CD4-positive, alpha-beta T cell treated with Interleukin-1 beta for 1 hour (primary cell): ENCODE measurements at places on chromosomes 1 and 21.
A peak's percentile ranks its signal among the peaks of the same experiment; 100 is the strongest.

GRCh38 chr1:169584483-169585144 lies 1.7 kb downstream of the F5 start:
- DNase-seq, result no peak

DNA sequence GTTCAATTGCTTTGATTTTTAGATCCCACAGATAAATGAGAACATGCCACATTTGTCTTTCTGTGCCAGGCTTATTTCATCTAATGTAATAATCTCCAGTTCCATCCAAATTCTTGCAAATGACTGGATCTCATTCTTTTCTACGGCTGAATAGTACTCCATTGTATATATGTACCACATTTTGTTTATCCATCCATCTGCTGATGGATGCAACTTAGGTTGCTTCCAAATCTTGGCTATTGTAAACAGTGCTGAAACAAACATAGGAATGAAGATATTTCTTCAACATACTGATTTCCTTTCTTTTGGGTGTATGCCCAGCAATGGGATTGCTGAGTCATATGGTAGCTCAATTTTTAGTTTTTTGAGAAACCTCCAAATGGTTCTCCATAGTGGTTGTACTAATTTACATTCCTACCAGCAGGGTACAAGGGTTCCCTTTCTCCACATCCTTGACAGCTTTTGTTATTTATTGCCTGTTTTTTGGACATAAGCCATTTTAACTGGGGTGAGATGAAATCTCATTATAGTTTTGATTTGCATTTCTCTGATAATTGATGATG lies 344.4 kb downstream of the KCTD3 start:
- DNase-seq, result no peak

GRCh38 chr1:218426343-218426657 lies 81.2 kb downstream of the TGFB2 start:
- no peak for DNase-seq

DNA sequence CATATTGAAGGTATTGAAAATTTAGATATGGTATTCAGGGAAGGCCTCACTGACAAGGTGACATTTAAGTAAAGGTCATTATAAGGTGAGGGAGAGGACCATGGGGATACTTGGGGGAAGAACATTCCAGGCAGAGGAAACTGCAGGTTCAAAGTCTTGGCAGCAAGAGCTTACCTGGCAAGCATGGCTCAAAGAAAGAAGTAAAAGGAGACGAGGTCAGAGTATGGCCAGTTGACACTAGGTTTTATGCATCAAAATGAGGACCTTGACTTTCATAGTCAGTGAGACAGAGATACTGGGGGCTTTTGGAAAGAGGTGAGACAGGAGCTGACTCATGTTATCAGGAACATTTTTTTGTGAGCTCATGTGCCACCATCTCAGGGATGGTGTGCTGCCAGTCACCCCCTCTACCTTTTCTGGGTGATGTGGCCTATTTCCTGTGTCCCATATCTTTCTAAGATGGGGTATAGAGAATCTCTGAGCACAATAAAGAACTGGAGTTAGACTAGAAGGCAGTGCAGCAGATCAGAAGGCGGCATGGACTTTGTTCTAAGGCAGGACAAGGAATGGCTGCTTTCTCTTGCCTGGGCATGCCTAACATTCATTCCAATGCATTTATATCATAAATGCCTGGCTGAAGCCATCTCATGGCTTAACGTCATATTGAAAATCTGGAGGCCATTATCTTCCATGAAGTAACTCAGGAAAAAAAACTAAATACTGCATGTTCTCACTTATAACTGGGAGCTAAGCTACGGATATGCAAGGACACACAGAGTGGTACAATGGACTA lies 406.7 kb downstream of the NTNG1 start:
- DNase-seq, result no peak

DNA sequence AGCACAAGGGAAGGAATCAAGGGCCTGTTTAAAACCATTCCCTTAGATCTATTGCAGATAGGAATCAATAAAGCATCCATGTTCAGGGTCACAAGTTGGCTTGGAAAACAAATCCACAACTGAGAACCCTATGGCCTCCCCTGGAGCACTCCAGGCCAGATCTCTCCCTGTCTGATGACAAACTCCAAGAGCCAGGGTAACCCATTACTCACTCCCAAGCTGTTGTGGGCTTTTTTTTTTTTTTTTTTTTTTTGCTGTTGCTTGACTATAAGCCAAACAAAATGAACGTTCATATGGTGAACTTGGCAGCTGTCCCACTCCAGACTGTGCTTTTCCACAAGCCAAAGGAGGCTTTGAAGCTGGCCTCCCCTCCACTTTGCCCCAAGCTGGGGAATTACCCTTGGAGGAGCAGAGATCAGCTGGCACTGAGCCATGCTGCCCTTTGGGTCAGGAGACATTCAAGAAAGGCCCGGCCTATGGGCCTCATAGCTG lies 35.7 kb upstream of the VAV3 start:
- no peak for DNase-seq

DNA sequence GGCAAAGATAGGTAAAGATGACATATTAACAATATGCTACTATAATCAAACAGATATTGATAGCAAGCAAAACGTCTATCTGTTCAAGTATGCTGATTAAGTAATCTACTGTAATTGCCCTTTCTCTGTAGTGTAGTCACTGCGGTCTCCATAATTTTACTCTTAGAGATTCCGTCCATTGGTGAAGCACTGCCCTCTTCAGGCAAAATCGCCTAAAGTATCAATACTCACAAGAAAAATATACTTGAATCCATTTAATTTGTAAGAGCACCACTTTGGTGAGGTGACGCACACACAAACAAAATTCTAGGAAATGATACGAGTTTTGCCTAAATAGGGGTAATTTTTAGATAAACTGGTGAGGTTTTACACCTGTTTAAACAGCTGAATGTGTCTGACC lies 434.6 kb upstream of the CHRM3 start:
- no peak for DNase-seq

GRCh38 chr1:58469016-58469415 lies 77.5 kb downstream of the OMA1 start:
- DNase-seq, result no peak

DNA sequence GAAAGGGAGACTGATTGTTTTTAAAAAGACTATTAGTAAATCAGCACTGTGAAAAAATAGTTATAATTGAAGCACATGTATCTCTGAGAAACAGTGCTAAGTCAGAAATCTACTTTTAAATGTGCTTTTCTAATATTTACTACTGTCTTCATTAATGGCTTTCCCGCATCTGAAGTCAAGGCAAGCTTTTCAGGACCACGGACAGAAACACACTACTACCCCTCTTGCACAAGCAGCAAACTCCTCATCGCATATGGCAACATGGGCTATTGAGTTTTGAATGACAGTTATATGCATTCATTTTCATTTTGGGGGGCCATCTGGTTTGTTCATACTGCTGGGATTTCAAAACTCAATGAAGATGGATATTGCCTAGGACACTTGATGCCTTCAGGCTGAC lies 433.4 kb upstream of the CAMK1G start:
- DNase-seq, result no peak

DNA sequence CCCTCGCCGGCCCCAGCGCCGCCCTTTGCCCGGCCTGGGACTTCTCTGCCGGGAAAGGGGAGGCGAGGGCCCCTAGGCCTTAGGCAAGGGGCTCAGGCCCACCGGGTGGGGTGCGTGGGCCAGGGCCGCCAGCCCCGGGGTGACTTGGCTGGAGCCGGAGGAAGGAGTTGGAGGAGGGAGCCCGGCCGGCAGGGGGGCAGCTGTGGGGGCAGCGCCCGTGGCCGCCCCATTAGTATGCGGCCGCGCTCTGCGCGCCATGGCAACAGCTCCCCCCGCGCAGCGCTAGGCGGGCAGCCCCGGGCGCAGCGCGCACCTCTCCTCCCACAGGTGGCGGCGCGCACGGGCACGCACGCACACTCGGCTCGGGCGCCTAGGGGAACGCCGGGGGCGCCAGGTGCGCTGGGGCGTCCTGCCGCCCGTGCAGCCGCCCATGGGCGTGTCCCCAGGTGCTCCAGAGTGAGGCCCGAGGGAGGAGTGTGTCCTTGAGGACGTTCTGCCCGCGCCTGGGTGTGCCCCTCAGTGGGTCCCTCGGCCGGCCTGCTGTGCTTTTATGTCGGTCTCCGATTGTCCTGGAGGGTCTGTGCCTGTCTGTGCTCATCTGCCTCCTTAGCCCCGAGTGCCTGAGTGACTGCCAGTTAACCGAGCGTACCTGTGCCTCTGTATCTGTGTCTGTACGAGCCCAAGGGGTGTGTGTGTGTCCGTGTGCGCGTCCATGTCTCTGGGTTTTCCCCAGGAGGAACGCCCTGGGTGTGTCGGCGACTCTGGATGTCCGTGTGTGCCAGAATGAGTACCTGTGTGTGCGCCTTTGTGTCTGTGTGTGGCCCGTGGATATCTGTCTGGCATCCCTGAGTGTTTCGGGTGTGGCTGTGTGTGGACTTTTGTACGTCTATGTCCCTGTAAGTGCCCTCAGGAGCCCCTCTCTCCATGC lies 38.2 kb upstream of the WASF2 start:
- peak; percentile 53 for DNase-seq

DNA sequence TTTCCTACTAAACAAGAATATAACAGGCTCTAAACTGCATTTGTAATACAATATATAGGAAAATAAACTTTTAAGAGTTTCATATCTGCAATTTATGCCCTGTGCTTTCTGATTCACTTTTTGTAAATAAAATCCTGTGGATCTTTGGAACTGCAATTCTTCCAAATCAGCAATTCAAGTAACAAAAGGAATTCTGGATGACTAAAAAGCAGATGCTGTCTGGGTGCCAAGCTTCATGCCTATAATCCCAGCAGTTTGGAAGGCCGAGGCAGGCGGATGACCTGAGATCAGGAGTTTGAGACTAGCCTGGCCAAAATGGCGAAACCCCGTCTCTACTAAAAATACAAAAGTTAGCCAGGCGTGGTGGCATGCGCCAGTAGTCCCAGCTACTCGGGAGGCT lies 6.3 kb downstream of the NME7 start:
- no peak for DNase-seq

DNA sequence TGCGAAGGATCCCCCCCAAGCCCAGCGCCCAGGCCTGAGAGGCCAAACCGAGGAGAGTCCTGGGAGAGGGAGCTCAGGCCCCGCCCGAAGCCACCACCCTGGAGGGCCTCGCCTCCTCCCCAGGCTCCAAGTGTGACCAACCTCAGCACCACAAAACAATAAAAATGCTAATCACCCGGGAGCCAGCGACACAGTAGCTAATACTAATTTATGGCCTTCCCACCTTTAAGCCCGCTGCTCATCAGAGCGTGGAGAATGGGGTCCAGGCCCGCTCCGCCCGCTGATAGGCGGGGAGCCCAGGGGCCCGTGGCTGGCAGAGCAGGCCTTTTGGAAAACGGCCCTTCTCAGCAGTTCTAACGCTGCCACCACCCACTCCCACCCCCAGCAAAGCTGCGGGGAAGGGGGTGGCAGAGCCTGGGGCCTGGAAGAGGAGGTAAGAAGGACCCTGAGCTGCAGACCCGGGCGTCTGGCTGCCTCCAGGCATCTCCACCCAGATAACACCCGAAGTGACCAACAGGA lies 20.4 kb upstream of the TAS1R2 start:
- DNase-seq, result no peak

DNA sequence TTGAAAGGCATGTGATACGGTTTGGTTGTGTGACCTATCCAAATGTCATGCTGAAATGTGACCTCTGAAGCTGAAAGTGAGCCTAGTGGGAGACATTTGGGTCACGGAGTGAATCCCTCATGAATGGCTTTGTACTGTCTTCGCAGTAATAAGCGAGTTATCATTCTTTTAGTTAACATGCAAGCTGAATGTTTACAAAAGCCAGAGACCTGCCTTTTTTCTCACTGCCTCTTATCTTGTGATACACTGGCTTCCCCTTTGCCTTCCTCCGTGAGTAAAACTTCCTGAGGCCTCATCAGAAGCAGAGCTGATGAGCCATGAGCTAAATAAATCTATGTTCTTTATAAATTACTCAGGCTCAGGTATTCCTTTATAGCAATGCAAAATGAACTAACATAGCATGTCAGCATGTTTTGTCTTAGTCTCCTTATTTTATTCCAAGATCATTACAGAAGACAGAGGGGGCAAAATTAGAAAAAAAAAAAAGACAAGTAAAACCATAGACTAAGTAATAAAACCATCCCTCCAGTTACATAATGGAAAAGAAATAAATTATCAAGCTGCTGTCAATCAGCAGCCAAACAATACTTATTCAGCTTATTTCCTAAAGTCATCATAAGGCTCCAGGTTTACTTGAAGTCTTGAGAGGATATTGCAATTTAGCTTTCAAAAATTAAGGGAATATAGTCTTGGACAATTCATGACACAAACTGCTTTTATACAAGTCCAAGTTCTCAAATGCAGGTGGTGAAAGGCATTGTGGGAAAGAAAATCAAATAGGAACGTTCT lies 12.1 kb downstream of the RGS18 start:
- DNase-seq, result no peak

GRCh38 chr1:246599315-246599714 lies 33.1 kb downstream of the CNST start:
- DNase-seq, result no peak

DNA sequence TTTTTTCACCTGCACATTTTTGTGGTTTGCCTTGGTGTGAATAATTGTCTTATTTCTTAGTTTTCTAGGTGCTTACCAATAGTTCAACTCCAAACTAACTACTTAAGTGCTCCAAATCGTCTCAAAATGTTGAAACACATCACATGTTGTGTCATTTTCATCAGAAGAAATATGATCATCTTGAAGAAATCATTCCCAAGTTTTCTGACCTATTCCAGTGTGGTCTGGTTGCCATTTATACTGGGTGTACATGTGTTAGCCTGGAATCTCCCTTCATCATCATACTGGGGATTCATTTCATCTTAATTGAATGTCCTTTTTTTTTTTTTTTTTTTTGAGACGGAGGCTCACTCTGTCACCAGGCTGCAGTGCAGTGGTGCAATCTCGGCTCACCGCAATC lies 67.0 kb downstream of the EIF2B3 start:
- DNase-seq, result no peak

DNA sequence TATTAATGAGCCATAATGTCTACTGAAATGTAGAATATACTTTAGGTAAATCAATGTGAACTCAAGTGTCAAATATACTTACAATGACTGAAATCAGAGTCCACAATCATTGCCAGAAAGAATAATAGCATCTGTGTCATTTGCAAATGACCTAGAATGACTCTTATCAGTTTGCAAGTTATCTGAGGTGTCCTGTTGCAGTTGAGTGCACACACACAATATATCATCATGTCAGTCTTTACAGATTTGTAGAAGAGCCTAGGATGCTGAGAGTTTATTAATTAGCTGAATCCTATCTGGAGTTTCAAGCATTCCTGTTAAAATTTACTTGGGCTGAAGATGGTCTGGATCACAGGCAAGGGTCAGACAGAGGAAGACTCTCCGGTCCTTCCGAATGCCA lies 324.0 kb upstream of the GREM2 start:
- DNase-seq, result no peak

- DNase-seq, result no peak
Observed at GRCh38 chr1:167631386-167631935, 1.4 kb downstream of the RCSD1 start.

- DNase-seq, result peak; percentile 52
Observed at GRCh38 chr1:36400825-36401601, 3.3 kb upstream of the LSM10 start.

GRCh38 chr1:245310571-245311531 lies 156.1 kb downstream of the KIF26B start:
- peak; percentile 46 for DNase-seq

- DNase-seq, result no peak
Observed at GRCh38 chr1:245858722-245859492, 648.2 kb downstream of the SMYD3 start.
